Common myeloid progenitor, CD34-positive (primary cell): ENCODE measurements at places on chromosomes 3 and 15.
A peak's percentile ranks its signal among the peaks of the same experiment; 100 is the strongest.

GRCh38 chr3:112407888-112408702 is 75.1 kb downstream of the CD200 start:
- DNase-seq: no peak

GRCh38 chr15:62999923-63000561 is 42.5 kb upstream of the TPM1 start:
- DNase-seq: no peak

- no peak for DNase-seq
Observed at GRCh38 chr3:175948041-175948440, 1088.9 kb downstream of the NAALADL2 start.

DNA sequence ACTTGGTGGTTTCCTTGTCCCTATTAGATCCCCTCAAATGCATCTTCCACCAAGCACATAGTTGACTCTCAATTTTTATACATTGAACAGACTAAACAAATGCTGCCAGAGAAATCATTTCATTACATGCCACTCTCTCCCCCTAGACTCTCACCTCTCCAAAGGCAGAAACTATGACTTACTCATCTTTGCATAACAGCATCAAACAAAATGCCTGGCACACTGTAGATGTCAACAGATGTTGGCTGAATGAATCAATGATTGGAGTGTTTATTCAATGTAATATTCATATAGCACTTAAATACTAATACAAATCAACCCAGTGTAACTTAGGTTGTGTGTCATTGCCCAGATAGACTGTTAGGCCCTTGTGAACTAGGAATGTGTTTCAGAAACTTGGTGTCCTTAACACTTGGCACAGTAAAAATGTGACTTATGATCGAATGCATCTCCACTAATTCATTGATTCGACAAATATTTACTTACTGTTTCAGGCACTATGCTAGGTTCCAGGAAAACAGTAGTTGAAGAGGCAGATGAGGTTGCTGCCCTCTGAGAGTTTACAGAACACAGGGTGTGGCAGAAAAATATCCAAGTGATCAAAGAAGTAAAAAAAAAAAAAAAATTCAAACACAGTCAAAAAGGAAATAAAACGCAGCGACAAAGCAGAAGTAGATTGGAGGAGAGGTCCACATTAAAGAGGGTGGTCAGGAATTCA is 188.5 kb upstream of the LRRN1 start:
- DNase-seq: no peak

- no peak for DNase-seq
Observed at GRCh38 chr15:95872366-95872771, 458.1 kb upstream of the NR2F2 start.

- DNase-seq: no peak
Observed at GRCh38 chr3:188814581-188814980, 357.2 kb upstream of the TPRG1 start.

DNA sequence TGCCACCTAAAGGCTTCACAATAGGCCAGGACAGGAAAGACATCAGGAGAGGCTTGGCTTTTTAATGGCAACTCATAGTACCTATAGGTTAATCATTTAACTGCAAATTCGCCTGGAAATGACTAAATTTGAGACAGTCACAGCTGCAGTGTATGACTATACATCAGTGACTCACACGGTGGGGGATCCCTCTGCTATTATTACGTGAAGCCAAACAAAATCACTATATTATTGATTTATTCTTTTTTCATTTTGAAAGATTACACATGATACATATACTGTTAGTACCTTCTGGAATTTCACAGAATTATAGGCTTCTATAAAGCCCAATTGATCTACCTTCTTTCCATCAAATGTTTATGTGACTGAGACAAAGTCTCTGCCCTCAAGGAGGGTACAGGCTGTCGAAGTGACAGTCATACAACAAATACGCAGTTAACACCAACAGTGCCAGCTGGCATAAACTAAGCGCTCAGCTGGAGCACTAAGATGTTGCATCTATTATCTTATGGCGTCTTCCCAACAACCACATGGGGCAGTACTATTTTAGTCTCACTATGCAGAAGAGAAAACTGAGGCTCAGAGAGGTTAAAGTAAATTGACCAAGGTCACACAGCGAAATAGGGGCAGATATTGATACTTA is 82.0 kb upstream of the LMOD3 start:
- DNase-seq: no peak

- DNase-seq: no peak
Observed at GRCh38 chr3:135145581-135145980, 350.5 kb downstream of the EPHB1 start.

- no peak for DNase-seq
Observed at GRCh38 chr15:66402761-66403284, 16.1 kb downstream of the MAP2K1 start.

GRCh38 chr3:6435951-6436350 is 425.0 kb upstream of the GRM7 start:
- DNase-seq: no peak

- no peak for DNase-seq
Observed at GRCh38 chr3:134775831-134776230, 19.2 kb upstream of the EPHB1 start.

GRCh38 chr15:89391685-89392257 is 57.1 kb upstream of the POLG start:
- no peak for DNase-seq

DNA sequence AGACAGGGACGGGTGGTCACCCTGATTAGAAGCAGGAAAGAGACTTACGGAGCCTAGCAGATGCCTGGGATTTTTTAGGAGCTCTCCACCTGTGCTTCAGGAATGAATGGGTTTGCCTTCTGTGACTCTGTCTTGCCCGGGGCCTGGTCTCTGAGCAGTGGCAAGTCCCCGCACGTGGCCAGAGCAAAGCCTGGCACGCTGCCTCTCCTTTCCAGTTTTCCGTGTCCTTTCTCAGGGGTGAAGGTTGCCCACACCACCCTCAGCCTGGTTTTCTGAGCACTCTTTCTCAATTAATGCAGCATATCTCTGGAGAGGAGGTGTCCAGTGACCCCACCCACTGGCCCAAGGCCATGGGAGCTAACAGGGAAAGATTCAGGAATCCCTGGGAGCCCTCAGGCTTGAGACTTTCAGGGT is 14.5 kb upstream of the CHST14 start:
- no peak for DNase-seq

DNA sequence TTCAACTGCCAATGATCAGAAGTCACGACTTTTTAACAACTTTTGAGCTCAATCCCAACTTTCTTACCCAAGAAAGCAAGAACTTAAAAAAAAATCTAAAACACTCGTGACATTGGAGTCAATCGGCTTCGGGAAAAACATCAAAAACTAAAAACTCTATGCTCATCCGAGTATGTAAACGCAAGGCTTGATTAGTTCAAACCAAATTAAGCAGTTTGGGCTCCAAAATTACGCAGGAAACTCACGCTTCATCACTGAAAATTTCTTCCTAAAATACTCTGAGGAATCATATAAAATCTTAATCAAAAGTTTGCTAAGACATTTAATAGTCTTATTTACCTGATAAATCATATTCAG is 1.6 kb downstream of the TRA2B start:
- no peak for DNase-seq

DNA sequence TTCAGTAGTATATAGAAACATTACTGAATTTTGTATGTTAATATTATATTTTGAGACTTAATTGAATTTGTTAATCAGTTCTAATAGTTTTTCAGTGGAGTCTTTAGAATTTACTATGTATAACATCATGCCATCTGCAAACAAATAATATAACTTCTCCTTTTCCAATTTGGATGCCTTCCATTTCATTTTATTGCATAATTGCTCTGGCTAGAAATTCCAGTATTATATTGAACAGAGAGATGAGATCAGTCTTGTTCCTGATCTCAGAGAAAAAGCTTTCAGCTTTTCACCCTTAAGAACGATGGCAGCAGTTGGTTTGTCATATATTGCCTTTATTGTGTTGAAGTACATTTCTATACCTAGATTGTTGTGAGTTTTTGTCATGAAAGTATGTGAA is 40.4 kb downstream of the OR4F15 start:
- DNase-seq: no peak

DNA sequence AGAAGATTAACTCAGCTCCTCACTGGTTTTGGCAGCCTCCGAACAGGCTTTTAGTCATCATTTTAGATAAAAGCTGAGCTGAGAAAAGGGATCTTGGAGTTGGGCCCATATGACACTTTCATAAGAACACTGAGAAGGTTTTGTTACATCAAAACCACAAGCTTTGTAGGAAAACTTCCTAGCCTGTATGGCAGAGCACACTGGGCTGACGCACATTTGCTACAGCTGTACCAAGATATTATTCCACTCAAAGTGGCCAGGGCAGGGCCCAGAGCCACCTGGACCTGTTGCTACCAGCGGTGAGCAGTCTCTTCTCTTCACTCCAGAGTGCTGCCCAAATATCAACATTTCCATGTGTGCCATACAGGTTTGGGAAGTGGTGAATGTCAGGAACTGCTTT is 160.5 kb upstream of the CCDC54 start:
- no peak for DNase-seq

- no peak for DNase-seq
Observed at GRCh38 chr3:173660645-173661299, 263.2 kb downstream of the NLGN1 start.

- DNase-seq: no peak
Observed at GRCh38 chr3:121414924-121415323, 130.9 kb downstream of the POLQ start.

DNA sequence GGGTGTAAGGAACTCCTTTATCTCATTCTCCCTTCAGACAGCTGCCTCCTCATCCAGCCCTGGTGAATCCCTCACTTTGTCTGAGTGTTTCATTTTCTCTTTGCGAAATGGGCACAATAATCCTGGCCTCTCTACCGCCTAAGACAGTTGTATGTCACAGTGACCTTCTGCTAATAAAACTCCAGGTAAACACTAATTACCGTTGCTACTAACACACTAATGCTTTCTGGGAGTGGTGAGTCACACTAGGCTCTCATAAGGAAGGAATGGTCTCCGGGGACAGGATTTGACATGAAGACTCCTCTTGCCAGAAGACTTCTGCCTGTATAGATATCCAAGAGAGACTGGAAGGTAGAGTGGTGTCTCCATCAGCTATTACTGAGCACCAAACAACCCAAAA is 71.7 kb upstream of the SNRK start:
- no peak for DNase-seq

GRCh38 chr15:41797201-41797944 is 23.1 kb downstream of the MAPKBP1 start:
- no peak for DNase-seq

DNA sequence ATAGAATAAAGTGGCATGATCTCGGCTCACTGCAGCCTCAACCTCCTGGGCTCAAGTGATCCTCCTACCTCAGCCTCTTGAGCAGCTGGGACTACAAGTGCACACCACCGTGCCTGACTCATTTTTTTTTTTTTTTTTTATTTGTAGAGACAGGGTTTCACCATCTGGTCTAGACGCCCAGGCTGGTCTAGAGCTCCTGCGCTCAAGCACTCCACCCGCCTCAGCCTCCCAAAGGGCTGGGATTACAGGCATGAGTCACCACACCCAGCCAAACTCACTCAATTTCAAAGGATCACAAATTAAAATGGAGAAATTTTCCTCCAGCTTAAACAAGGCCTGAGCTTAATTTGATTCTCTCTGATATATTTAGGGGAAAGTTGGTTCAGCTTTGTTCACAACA is 27.3 kb upstream of the NMB start:
- no peak for DNase-seq

GRCh38 chr3:174028673-174029072 is 631.1 kb downstream of the NLGN1 start:
- no peak for DNase-seq

- DNase-seq: peak; percentile 73
Observed at GRCh38 chr15:76060118-76060989, 569 bp downstream of the TMEM266 start.

GRCh38 chr3:18420555-18420954 is 4.6 kb downstream of the SATB1 start:
- DNase-seq: no peak

DNA sequence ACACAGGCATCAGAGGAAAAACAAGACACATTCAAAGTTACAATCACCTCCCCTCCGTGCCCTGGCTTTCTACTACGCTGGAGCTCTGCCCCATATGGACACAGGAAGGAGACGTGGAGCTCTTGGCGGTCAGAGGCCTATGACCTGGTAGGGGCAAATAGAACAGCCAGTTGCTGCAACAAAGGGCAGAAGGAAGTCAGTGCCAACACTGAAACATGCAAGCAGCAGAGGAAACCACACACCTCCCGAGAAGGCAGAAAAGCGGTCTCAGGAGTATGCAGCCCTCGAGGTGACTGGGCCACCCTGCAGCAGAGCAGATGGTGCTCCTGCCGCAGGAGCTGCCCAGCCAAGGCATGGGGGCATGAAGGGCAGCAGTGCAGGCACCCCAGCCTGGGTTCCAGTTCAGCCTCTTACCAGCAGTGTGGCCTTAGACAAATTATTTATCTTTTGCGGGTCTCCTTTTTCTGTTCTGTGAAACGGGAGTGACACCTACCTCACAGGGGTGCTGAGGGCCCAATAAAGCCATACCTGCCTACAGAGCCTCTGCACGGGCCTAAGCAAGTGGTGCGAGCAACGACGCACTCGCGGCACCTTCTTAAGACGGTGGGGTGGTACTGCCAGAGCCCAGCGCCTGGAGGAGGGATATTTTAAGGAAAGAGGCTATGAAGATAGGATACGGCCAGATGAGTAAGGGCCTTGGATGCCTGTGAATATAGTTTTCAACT is 8.6 kb downstream of the ZXDC start:
- DNase-seq: no peak

- no peak for DNase-seq
Observed at GRCh38 chr3:1591327-1592028, 498.7 kb downstream of the CNTN6 start.

- no peak for DNase-seq
Observed at GRCh38 chr3:11245827-11246662, 26.2 kb upstream of the ATG7 start.

DNA sequence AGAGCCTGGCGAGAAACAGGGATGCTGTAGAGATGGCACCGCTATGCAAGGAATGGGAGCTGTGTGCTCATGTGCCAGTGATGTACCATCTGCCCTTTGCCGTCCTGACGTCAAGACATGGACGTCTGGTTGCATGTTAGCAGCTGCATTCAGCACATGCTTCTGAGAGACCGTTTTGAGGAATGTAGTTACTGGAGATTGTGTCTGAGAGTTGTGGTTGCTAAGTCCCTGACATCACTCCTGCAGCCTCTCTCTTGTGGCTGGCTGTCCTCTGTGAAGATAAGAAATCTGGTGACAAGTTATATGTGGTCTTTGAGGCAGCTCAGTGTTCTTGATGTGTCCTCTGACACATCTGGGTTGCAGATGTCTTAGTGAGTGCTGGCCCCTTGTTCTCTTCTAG is 165.1 kb downstream of the APBA2 start:
- peak; percentile 14 for DNase-seq

GRCh38 chr3:69568458-69568857 is 170.8 kb upstream of the MITF start:
- no peak for DNase-seq

DNA sequence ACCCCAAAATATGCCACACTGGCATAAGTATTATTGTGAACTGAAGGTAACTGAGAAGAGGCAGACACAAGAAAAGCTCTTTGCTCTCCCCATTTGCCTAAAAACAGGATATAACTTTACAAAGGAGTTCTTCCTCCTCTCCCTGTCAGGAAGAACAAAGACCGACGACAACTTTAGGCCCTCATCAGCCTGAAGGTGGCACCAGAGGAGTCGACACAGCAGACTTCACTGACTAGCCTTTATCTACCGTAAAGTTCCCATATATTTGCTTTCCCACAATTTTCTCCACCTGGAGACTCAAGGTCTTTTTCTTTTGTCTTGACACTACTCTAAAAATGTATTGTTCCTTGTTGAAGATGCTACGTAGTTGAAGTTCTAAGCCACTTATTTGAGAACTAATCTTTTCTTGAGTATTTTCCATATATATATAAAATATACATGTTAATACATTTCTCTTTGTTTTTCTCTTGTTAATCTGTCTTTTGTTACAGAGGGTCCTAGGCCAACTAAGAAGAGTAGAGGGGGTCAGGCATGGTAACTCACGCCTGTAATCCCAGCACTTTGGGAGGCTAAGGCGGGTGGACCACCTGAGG is 16.2 kb upstream of the XIRP1 start:
- peak; percentile 60 for DNase-seq
